ENCODE measurements at places on chromosomes 16 and 17. TPM values are rescaled to one million over a fixed set of nuclear protein-coding genes. Genes with fewer than 3 reads are reported as not detected.

DNA sequence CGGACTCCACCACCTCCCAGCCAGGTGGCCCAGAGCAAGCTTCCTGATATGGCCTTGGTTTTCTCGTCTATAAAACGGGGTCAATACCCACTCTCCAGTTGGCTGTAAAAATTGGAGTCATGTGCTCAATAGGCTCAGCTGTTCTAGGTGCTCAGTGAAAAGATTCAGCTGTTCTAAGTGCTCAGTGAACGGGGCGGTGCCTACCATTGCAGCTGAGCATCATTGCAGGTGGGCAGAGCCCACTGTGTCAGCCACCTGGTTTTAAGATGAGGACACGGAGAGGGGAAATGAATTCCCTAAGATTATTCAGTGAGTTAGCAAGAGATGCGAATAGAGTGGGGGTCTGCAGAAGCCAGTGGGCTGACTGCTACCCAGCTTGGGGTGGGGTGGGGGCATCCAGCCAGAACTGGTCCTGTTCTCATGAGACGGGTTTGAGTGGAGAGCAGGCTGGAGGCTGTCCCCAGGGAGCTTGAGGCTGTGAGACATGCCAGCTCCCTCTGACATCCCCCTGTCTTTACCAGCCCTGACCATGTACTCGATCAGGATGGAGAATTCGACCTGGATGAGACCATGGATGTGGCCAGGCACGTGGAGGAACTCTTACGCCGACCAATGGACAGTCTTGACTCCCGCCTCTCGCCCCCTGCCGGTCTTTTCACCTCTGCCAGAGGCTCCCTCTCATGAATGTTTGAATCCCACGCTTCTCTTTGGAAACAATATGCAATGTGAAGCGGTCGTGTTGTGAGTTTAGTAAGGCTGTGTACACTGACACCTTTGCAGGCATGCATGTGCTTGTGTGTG, 21.9 kb downstream of the STAT5A start:
- H3K4me1 ChIP-seq, result peaks cover 4% of the 10 kb centered on the region
- H3K27ac ChIP-seq, result no peak overlapping the region
- no peaks in the 10 kb centered on the region for H3K27me3 ChIP-seq
- no peak overlapping the region for H3K4me3 ChIP-seq

DNA sequence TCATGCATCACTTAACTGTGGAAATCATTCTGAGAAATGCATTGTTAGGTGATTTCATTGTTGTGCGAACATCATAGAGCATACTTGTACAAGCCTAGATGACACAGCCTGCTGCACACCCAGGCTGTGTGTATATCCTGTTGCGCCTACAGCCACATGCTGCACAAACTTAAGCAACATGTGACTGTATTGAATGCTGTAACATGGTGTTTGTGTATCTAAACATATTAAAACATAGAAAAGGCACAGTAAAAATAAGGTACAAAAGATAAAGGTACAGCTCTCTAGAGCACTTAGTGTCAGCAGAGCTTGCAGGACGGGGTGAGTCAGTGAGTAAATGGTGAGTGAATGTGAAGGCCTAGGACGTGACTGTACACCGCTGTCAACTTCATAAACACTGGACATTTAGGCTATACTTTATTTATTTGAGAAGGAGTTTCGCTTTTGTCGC, 11.9 kb downstream of the FOXK2 start:
- H3K27ac ChIP-seq, result no peak overlapping the region
- H3K36me3 ChIP-seq, result no peaks in the 10 kb centered on the region
- DNase-seq, result no peak
- H3K4me1 ChIP-seq, result peaks cover 9% of the 10 kb centered on the region
- no peaks in the 10 kb centered on the region for H3K27me3 ChIP-seq
- H3K4me3 ChIP-seq, result no peak overlapping the region

- no peak overlapping the region for H3K4me3 ChIP-seq
- DNase-seq, result no peak
- H3K36me3 ChIP-seq, result no peaks in the 10 kb centered on the region
- no peak overlapping the region for H3K27ac ChIP-seq
- H3K4me1 ChIP-seq, result no peaks in the 10 kb centered on the region
Measured at GRCh38 chr17:56807723-56808122, 26.0 kb downstream of the C17orf67 start.

DNA sequence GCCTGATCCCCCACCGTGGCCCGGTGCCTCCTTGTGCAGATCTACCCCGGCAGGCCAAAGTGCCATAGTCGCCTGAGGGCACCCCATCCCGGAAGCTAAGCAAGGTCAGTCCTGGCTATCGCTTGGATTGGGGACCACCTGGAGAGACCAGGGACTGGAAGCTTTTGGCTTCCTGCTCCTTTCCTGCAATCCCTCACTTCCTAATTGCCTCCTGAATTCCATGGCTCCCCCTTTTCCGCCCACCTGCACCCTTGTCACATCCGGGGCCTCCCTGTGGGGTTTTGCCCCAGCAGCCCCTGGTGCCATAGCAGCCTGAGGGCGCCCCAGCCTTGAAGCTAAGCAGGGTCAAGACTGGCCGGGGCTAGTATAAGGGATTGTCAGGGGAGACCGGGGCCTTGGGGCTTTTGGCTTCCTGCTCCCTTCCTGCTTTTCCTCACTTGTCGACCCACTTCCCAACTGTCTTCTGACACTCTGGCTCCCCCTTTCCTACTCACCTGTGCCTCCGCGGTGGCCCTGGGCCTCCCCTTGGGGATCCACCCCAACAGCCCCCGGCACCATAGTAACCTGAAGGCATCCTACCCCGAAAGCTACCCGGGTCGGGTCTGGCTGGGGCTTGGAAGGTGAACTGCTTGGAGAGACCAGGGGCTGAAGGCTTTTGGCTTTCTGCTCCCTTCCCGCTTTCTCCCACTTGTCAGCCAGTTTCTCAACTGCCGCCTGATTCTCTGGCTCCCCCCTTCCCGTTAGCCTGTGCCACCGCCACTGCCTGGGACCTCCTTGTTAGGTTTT, 2293.6 kb downstream of the TP53TG3F start:
- H3K36me3 ChIP-seq, result no peaks in the 10 kb centered on the region
- no peak overlapping the region for H3K27ac ChIP-seq
- DNase-seq, result no peak

Gene SMIM36
- total RNA-seq, result not detected

Data from colonic mucosa (tissue), 4 donors.